Renal cortical epithelial cell (primary cell): ENCODE measurements at places on chromosomes 1 and 21.

- no peak for DNase-seq
These were observed 43.3 kb downstream of the BACE2 start for GRCh38 chr21:41211060-41211805.

DNA sequence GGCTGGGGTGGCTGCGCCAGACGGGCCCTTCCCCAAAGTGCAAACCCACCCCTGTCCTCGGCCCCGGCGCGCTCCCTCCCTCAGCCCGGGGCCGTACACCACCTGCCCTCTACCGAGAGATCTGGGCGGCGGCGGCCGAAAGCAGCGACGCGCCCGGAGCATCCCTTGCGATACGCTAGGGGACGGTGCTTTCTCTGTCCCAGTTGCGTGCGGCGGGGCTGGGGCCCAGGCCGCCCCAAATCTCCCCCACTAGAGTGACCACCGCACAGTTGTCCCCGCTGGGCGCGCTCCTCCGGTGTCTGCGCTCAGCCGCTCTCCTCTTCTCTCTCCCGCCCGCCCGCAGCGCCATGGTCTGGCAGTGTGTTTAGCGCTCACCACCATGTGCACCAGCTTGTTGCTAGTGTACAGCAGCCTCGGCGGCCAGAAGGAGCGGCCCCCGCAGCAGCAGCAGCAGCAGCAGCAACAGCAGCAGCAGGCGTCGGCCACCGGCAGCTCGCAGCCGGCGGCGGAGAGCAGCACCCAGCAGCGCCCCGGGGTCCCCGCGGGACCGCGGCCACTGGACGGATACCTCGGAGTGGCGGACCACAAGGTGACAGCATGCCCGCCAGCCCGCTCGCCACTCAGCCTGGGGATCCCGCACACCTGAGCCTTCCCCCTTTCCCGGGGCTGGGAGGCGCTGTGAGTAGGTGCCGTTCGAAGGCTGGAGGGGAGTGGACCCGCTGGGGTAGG is 1.0 kb downstream of the ST6GALNAC5 start:
- no peak for DNase-seq

GRCh38 chr1:150876119-150876454 is 312 bp downstream of the ARNT start:
- DNase-seq = peak; percentile 31

- peak; percentile 7 for DNase-seq
These were observed 181.0 kb upstream of the KLHDC7A start for GRCh38 chr1:18299441-18300338.

DNA sequence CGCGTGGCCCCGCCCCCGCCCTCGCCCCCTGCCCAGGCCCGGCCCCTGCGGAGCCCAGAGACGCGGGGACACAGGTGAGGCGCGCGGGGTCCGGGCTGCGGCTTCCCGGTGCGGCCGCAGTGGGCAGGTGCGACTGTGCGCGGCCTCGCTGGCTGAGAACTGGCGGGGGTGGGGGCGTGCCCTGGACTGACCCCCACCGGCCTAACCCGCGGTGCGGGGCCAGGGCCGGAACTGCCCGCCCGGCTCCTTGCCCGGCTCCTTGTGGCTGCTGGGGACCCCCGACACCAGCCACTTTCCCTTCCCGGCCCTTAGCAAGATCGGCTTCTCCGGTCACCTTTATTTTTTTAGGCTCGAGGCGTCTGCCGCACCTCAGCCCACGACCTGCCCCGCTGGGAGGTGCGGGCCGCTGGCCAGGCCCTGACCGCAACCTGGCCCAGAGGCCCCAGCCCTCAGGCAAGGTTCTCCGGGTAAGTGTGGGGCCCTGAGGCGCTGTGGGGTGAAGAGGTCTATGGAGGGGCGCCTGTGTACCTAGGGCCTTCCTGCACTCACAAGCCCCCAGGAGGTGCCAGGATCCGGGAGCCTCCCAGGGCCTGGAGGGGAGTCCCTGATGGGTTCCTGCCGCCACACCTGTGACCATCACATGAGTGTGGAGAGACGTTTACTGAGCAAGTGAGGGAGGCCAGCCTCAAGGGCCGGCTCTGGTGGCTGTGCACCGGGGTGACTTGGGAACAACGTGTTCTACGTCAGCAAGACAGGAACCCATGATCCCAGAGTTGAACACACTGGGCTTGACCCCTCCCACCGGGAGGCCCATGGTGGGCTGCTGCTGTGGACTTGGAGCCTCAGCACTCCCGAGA is at the start of gene SMIM1:
SMIM1 (plus strand) TSS at position 35 of the 857 bp plus-strand sequence. CDS start 2,625 bp downstream, outside the sequence.
- no peak for DNase-seq

DNA sequence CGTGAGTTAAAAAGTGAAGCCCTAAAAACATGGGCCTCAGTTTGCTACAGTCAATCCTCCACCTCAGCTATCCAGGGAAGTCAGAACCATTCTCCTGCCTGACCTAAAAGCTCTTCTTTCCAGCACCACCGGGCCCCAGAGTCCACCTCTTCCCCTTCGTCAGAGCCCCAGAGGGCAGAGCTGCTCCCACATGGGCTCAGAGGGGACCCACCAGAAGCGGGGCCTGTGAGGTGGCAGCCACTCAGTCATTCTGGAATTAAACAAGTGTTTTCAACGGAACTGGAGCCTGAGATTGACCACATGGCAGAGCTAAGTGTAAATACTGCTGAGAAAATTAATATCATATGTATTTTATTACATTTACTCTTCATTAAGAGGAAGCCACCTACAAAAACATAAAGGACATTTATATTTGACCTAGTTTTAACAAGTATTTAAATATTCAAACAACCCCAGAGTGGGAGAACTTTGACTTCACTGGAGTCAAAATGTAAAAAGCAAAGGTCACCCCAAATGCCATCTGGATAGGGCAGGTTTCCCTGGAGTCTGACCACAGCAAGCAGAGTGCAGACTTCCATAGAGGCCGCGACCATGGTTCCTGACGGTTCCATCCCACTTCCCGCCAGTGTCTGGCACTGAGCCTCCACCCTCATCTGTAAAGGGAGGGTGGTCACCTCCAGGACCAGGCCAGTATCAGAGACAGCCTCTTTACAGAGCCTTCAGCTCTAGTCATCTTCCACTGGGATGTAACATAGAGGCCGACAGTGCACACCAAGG is 1.8 kb downstream of the SUMO3 start:
- no peak for DNase-seq

GRCh38 chr1:78303620-78304019 is 187.2 kb upstream of the PTGFR start:
- DNase-seq = peak; percentile 98

- peak; percentile 89 for DNase-seq
These were observed 80.5 kb upstream of the BMP8A start for GRCh38 chr1:39410915-39411436.

DNA sequence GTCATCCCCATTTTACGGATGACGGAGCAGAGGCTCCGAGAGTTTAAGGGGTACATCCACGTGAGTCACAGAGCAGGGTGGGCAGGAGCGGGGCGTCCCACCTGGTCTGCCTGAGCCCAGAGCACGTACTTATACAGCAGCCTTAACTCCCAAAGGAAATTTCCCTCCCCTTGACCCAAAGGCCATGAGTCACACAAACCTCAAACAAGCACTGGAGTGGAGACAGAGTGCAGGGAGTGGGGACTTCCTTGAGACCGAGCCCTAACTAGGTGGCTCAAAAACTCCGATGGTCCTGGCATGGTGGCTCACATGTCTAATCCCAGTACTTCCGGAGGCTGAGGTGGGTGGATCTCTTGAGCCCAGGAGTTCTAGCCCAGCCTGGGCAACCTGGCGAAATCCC is 141.6 kb upstream of the KLHDC7A start:
- DNase-seq = peak; percentile 48

DNA sequence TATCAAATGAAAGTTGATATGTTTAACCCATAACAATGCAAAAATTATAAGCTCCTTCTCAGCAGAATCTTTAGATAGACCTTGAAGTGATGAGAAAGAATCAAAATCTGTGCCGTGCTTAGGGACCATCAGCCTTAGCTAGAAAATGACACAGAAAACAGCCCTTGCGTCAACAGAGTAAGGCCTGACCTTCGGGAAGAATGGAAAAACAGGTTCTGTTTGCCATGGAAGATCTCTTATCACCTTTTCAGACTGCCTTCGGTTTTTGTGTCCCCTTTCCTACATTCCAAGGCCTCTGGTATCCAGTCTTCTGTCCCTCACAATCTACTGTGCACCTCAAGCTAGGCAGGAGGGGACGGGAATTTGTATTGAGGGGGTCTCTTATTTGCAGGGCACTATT is 37.6 kb upstream of the DPT start:
- no peak for DNase-seq

DNA sequence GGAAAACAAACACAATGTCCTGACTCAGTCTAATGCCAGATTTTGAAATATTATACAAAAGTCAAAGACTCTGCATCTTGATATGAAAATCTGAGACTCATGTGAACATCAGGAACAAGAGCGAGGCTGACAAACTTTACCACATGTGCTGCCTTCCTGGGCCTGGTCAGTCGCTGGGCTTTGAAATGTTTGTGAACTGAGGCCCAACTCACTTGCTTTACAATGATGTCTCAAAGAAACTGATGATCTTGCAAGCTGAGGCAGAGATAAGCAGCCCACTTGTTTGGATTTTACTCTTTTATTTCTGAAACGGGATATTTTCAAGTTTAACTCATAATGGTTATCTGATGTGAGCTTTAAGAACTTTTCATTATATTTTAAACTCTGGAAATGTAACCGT is 2.1 kb downstream of the BCAR3 start:
- DNase-seq = no peak

GRCh38 chr1:202122639-202123335 is at the start of gene GPR37L1:
Gene GPR37L1 (plus strand): TSS chr1:202122917. CDS start chr1:202122964, 47 bp downstream.
- DNase-seq = peak; percentile 54

DNA sequence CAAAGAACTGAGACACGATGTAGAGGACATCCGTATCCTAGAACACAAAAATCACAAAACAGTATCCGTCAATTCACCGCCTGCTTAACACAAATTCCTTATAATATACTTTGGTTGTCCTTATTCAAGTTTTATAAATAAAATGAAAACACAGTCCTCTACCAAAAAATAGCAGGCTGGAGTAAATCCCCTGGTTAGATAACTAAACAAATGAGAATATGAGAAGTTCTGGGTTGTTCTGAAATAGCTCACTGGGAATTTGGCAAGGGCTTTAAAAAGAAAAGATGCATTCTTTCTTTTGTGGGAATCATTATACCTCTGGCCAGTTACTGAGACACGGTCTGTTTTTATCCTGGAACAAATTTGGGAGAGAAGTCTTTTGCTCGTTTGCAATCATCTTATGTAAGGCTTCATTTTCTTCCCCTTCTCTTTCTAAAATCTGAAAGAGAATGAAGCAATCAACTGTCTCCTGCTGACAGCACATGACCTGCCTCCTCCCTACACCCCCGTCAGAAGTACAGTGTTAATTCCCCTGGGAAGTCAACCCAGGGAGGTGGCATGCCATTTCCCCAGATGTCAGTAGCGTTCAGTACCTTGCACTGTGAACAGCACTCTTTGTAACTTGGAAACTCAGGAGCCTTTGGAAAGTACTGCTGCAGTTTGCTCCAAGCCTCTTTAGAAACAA is 37.1 kb upstream of the RAP1GAP start:
- peak; percentile 7 for DNase-seq

DNA sequence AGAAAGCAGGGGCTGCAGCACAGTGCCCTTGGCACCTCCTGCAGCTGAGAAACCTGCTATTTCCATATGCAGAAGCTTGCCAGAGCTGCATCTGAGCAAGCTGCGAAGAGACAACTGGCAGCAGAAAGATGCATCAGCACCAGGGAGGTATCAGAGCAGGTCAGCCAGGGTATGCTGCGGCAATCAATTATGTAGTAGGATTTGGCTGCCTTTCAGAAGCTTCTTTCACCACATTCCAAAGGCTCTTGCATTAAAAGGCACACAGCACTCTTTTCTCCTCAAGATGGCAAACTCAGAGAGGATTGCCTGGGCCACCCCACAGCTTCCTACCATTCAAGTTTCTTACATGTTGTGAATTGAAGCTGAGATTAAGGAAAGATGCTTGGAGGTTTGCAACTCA is 47.6 kb upstream of the RAP1A start:
- peak; percentile 64 for DNase-seq

GRCh38 chr1:236326432-236326831 is 44.7 kb upstream of the ERO1B start:
- DNase-seq = no peak

DNA sequence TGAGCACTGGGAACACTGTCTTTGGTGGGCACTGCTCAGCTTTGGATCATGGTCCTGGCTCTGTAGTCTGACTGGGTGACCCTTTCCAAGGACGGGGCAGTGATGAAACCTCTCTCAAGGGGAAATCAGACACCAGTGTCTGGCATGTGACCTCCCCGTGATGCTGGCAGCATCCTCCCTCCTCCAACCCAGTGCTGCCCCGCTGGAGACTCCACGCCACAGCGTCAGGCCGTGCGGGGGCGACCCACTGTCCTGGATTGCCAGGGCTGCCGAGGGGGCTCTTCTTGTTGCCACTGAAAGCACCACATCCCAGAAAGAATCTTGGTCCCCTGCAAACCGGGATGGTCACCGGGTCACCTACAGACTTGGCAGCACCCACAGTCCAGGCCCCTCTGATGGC is 146.4 kb upstream of the ARHGEF16 start:
- DNase-seq = no peak

DNA sequence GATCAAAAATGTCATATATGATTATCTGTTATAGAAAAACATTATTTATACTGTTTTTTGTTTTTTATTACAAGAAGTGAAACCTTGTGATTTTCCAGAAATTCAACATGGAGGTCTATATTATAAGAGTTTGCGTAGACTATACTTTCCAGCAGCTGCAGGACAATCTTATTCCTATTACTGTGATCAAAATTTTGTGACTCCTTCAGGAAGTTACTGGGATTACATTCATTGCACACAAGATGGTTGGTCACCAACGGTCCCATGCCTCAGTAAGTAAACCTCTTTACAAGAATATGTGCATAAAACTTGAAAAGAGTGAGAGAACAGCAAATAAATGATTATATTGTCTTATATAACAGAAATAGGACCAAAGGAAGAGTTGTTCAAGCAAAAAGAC is 14.5 kb downstream of the CFHR4 start:
- DNase-seq = no peak

GRCh38 chr1:229075217-229075616 is 195.7 kb upstream of the RAB4A start:
- no peak for DNase-seq

DNA sequence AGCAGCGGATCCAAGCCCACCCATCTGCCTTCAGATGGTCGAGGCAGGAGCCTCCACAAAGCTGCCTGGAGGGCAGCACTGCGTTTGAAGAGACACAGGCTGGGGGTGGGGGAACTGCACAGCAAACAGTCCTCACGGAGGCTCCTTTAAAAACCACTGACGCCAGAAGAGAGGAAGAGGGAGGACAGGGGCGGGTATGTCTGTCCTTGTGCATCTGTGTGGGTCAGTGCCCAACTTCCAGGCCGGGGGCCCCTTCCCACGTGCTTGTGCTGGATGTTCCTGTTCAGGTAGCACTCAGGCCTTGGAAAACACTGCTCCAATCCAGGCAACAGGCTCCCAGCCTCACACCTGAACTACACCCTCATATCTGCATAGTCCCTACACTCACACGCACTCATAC is 7.7 kb downstream of the AHDC1 start:
- no peak for DNase-seq

GRCh38 chr1:187070076-187070475 is 241.3 kb downstream of the PLA2G4A start:
- DNase-seq = no peak

DNA sequence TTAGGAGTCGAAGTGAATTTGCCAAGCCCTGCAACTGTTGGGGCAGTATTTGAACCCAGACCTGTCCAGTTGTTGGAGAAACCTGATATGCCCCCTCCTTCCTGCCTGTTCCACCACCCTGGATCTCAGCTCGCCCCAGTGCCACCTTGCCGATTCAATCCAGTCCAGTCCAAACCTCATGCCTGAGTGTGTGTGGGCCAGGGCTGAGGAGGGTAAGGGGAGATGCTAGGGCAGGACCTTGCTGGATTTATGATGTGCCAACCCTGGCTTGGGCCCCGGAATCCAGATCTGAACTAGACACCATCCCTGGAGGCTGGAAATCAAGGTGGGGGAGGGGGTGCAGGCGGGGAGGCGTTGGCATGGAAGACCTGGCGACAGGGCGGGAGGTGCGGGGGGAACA is 98.9 kb upstream of the WNT4 start:
- DNase-seq = no peak
